ENCODE measurements at places on chromosomes 3 and 15. TPM values are rescaled to one million over a fixed set of nuclear protein-coding genes. Genes with fewer than 3 reads are reported as not detected.

- DNase-seq: no peak
Observed at GRCh38 chr3:46820852-46821251, 42.4 kb downstream of the MYL3 start.

Gene MLF1
- 18.2 TPM for total RNA-seq

Gene TMC3
- not detected for total RNA-seq

- no peak for DNase-seq
Observed at GRCh38 chr15:84010246-84010645, 225.3 kb upstream of the GOLGA6L4 start.

Gene SLC24A5
- not detected for total RNA-seq

GRCh38 chr3:33187368-33187634, 31.3 kb downstream of the SUSD5 start:
- no peak for DNase-seq

DNA sequence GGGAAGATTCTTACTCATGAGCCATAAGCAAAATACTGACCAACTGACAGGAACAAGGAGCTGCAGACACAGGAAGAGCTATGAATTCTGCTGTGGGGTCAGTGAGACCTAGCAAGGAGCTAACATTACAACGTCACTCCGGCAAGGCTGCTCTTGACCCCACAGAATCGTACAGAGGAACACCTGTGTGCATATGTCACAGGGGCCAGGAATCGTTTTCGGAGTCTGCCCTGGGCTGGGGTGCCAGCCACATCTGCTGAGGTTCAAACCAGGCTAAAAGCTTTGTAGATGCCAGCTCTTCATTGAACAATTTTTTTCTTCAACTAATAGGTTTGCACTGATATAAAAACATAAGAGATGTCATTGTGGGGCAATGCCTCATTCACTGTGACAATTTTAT, 82.6 kb downstream of the LRRK1 start:
- DNase-seq: peak; percentile 25

GRCh38 chr3:17795711-17796110, 53.3 kb upstream of the TBC1D5 start:
- peak; percentile 6 for DNase-seq

Gene TMEM207
- total RNA-seq: not detected

GRCh38 chr3:85881833-85882393, 923.1 kb downstream of the CADM2 start:
- DNase-seq: no peak

Gene KNG1
- total RNA-seq: not detected

- no peak for DNase-seq
Observed at GRCh38 chr15:83784975-83785374, 131.1 kb downstream of the ADAMTSL3 start.

GRCh38 chr3:13078163-13078905, 5.1 kb upstream of the IQSEC1 start:
- no peak for DNase-seq

Gene ZPLD1
- not detected for total RNA-seq

Gene GASK1A
- not detected for total RNA-seq

Gene IL5RA
- total RNA-seq: not detected

- DNase-seq: no peak
Observed at GRCh38 chr3:42719002-42719401, 16.4 kb upstream of the HHATL start.

Gene ARHGEF26
- total RNA-seq: 12.0 TPM

Gene DHX36
- 44.3 TPM for total RNA-seq

DNA sequence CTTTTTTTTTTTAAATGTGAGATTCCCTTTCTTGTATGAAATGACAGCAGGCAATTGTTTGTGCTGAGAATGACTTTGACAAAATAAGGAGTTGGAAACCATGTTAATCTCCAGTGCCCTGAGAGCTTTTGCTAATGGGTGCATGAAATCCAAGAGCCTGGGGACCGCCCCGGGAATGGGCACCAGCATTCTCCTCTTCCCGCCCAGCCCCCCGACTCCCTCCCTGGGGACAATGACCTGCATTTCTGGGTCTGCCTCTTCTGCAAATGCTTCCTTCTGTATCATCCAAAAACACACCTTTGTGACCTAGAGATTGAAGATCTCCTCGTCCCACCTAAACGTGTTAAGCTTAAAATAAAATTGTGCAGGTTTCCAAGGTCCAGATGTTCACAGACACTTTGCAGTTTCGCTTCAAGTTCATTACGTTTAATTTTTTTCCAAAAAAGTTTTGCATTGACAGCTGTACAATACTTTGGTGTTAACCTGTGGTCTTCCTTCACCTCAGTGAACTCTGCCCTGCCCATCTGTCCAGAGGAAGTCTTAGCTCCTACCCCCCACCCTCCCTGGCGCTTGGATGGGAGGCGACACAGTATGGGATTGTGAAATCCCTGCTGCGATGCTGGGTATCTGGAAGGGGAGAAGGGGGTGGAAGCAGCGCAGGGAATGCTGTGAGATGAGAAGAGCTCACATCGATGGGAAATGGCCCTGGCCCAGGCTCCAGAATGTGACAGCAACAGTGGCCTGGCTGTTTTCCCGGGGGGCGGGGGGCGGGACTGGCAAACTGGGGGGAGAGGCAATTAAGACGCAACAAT, 50.1 kb downstream of the TLE3 start:
- DNase-seq: no peak

DNA sequence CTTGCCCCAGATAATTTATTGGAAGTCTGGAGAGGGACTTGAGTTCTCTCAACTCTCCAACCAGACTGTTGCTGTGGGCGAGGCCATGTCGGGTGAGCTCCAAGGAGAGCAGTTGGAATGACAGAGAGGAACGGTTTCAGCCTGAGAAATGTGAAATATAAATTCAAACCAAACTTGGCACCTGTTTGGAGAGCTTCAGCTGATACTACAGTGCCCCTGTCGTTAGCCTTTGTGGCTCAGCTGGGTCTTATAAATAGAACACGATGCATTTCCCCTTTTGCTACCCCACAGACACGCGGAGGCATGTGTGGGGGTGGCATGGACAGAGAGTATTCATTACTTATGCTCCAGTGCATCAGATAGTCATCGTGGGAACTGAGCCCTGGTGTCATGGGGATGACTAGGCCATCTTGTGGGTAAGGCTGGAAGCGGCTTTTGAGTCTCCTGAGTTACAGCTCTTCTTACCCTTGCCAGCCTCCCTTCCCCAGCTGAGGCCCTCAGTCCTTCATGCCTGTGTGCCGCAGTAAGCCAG, 15.6 kb downstream of the SMAD3 start:
- DNase-seq: peak; percentile 86

GRCh38 chr3:63343674-63344073, 65.6 kb downstream of the SYNPR start:
- DNase-seq: peak; percentile 66

Gene HESX1
- total RNA-seq: not detected

Gene CPN2
- total RNA-seq: not detected

DNA sequence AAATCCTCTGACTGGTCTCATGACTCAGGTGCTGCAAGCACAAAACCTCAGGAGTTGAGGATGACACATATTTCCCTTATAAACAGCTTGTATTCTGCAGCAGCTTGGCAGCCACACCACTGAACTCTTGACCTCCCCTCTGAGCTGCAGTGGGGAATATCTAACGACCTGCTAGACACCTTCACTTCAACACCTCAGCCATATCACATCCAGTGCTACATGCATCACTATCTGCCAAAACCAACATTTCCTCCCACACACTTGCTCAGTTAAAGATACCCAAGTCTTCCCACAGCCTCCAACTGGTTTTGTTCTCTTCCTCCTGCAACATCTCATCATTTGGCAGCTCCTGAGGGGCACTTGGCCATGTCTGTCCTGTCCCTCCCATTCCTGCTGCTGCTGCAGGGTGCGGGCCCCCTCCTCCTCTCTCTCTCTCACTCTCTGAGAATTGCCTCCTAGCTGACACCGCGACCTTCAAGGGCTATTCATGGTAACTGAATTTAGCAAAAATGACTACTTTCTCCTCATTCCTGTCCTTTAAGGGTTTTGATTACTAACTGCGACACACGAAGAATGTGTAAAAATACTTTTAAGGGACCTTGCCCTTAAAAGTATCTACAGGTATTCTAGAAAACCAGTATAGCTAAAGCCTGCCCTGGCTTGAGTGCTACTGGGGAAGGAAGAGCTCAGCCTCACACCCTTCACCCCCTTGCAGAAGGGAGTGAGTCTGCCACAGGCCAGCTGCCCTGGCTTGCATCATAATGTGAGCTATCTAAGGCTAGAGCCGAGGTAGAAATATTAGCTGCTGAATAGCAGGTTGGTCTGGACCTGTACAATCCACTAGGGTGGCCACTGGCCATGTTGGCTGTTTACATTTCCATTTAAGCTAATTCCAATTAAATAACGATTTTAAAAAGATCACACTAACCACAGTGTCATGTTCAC, 5.0 kb upstream of the CCR9 start:
- no peak for DNase-seq
